ENCODE measurements at places on chromosomes 12 and 14.
A peak's percentile ranks its signal among the peaks of the same experiment; 100 is the strongest.

- no peak for DNase-seq
Observed at GRCh38 chr14:96827290-96827689, 30.1 kb downstream of the VRK1 start.

DNA sequence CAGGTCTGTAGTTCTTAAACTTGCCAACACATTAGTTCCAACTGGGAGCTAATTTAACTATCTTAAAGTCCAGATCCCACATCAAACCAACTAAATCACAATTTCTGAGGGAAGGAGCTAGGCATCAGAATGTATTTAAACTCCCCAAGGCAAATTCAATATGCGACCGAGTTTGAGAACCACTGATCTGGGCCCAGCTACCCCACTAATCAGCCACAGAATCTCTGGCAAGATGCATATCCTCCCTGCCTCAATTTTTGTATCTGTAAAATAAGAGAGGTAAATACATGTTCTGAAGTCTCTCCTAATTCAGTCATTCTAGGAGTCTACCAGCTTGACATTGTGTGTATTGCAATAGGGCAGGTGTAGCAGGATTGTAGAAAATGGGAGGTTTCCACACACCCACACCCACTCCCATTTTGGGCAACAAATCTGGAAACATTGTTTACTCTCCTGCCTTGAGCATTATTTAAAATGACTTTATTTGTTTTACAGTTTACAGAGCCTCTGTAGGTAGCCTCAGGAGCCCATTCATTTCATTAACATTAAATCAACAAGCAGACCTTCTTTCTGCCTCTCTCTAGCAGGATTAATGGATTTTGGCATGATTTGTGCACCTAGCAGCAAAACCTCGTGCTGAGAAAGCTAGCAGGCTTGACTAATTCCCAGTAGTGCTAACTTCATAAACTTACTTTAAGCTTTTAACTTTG is 15.6 kb downstream of the LGR5 start:
- no peak for DNase-seq

GRCh38 chr14:92532490-92533163 is 19.0 kb downstream of the RIN3 start:
- no peak for DNase-seq

DNA sequence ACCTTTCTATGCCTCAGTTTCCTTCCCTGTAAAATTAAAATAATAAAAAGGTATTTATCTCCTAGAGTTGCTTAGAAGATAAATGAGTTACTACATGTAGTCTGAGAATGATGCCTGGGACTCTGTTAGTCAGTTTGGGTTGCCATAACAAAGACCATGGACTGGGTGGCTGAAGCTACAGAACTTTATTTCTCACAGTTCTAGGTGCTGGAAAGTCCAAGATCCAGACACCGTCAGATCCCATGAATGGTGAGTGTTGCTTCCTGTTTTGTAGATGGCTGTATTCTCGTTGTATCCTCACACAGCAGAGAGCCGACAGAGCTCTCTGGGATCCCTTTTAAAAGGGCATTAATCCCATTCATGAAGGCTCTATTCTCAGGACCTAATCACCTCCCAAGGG is 64.0 kb upstream of the LTA4H start:
- DNase-seq: no peak

GRCh38 chr14:33902363-33902762 is 48.5 kb downstream of the EGLN3 start:
- DNase-seq: no peak

- no peak for DNase-seq
Observed at GRCh38 chr14:79352076-79352630, 859.2 kb downstream of the DIO2 start.

DNA sequence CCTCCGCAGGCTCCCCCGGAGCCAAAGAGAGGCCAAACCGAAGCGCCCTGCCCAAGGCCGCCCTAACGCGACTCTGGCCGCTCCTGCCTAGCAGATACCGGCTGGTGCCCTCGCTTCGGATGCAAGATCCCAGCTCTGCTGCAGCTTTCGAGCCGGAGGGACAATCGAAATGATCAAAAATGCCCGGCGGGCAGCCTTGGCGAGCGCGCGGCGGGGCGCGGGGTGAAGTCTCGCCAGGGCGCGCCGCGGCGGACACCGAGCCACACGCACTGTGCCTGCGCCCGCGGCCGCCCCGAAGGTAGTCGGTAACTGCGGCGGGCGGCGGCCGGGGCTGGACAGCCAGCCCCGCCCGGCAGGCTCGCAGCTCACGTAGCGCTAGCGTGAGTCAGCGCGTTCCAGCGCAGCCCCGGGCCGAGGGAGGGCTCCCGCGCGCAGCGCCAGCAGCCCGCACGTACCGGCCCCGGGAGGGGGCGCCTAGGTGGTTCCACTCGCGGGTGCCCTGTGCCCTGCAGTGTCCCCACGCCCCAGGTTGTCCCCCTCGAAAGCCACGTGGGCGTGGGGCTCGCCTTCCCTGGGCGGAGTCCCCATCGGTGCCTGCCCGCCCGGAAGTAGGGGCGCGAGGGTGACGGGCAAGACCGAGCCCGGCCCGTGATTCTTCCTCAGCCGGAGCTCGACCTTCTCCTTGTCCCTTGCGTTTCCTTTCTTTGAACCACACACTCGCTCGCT is 109.2 kb upstream of the EGLN3 start:
- peak; percentile 87 for DNase-seq

- no peak for DNase-seq
Observed at GRCh38 chr12:52631676-52632459, 13.5 kb upstream of the KRT73 start.

All from left forelimb (tissue), 1 donor.